ENCODE measurements at places on chromosomes 4 and X. TPM values are rescaled to one million over a fixed set of nuclear protein-coding genes. Genes with fewer than 3 reads are reported as not detected.
A peak's percentile ranks its signal among the peaks of the same experiment; 100 is the strongest.

The UNC5C gene
- total RNA-seq: not detected

The SASH3 gene
- total RNA-seq: 231 TPM

The GDPD2 gene
- total RNA-seq: 0.26 TPM

The NR3C2 gene
- total RNA-seq: 2.2 TPM

The LANCL3 gene
- 0.66 TPM for total RNA-seq

The IL2 gene
- 1.1 TPM for total RNA-seq

The USP17L24 gene
- not detected for total RNA-seq

The C1GALT1C1 gene
- 27.7 TPM for total RNA-seq

GRCh38 chr4:10619220-10619619 is 65.3 kb downstream of the CLNK start:
- DNase-seq: no peak

DNA sequence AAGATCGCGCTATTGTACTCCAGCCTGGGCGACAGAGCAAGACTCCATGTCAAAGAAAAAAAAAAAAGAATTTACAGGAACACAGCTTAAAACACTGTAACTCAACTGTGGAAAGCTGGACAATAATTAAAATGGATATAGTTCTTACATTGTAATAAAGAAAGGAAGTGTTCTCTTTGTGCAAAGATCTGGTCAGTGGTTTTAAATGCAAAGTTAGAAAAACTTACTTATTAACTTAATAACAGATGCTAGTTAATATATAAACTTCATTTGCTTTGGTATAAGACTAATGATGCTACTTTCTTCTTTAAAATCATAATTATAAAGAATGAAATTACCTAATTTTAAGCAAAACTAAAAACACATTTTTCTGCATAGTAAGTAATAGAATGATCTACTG is 2024.1 kb upstream of the TENM3 start:
- no peak for DNase-seq

DNA sequence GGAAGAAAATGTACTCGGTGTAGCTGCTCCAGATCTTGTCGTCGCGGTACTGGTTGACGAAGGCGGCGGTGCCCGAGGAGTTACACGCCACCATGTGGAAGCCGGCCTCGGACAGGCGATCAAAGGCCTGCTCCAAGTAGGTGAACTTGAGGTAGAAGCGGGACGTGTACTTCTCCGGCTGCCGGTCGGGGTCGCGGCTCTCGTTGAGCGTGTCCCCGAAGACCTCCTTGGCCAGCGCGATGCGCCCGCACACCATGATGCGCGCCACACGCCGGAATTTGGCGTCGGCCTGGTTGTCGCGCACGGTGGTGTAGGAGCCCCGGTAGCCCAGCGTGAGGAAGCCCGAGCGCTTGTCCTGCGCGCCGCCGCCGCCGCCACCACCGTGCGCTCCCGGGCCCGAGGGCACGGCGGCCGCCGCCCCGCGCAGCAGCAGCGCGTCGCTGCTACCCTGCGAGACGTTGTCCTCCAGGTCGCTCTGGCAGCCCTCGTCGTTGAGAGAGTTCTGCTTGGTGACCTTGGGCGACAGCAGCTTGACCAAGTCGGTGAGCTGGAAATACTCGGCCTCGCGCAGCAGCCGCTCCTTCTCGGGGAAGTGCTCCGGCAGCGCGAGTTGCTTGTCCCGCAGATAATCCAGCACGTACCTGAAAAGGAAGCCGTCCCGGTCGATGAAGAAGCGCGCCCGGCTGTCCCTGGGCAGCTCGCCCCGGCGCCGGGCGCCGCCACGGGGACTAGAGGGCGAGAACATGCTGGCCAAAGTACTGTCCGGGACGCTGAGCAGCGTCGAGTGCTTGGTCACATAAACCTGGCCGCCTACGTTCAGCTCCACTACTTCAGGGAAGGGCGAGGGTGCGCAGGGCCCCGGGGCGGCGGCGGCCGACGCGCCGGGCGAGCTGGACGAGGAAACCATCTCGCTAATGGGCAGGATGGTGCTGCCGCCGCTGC is 775 bp downstream of the KCTD8 start:
- no peak for DNase-seq

DNA sequence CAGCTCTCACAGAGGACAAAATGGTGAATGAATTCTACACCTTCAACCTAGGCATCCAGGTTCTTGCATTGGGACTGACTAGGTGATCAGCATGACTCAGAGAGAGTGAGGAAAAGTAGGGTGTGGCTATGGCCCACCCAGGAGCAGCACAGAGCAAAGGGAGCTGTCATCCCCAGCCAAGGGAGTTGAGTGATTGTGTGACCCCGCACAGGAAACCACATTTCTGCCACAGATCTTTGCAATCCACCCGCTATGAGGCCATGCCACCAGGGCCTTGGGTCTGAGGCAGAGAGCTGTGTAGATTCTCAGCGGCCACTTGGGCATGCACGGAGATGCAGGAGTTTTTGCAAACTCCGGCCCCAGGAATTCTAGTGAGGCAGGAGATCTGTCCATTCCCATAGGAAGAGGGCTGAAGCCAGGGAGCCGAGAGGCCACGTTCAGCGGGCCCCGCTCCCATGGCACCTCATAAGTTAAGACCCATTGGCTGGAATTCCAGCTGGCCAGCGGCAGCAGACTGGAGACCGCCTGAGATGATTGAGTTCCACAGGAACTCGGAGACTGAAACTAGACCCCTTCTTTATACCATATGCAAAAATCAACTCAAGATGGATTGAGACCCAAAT is 75.9 kb downstream of the NAA11 start:
- no peak for DNase-seq

GRCh38 chr4:147839663-147840062 is 107.8 kb downstream of the ARHGAP10 start:
- DNase-seq: no peak

DNA sequence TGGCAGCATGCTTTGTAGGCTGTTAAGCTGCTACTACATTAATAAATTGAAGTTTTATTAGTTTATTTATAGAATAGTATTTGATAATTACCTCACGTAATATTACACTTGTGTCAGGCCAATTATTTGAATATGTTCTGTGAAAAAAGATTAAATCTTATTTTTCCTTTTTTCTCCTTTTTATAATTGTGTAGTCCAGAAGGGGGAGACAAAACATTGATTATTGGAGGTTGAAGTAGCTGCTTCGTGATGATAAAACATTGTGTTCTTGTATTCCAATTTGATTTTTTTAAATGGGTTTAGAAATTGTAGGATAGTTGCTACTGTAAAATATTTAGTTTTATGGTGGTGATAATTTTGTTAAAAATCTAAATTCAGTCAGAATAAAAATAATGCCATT is 85.7 kb downstream of the DIAPH2 start:
- DNase-seq: no peak

DNA sequence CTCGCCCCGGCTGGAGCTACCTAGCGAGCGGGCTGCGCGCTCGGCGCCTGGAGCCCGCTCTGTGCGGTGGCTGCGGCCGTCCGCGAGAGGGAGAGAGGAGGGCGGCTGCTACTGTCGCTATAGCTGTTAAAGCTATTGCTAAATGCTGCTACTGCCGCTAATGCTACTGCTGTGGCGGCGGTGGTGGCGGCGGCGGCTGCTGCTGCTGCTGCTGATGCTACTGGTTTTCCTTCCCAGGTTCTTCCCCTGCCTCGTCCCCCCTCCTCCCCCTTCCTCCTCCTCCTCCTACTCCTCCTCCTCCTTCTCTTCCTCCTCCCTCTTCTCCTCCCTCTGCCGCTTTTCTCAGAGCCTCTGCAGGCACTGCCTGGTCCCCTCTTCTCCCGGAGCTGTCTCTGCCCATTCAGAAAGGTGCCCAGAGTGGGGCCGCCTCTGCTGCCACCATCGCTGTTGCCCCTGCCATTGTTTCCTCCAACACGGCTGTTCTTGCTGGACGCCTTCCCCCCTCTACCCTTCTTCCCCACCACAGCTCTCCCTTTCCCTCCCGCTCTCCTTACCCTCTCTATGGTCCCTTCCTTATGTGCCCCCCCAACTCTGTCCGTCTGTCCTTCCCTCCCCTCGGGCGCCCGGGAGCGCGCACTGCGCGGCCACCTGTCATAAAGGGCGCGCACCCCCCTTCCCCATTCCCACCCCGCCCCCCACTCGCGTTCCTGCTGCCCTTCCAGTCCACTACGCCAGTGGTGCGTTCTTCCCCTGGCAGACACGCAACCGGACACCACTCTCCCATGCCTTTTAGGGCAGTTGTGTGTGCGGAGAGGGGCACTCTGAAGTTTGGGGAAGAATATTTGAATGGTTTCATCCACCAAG is at the start of gene NEXMIF:
Gene NEXMIF, minus strand, starts transcription at position 228 of the 864 bp plus-strand sequence.
- DNase-seq: peak; percentile 42

DNA sequence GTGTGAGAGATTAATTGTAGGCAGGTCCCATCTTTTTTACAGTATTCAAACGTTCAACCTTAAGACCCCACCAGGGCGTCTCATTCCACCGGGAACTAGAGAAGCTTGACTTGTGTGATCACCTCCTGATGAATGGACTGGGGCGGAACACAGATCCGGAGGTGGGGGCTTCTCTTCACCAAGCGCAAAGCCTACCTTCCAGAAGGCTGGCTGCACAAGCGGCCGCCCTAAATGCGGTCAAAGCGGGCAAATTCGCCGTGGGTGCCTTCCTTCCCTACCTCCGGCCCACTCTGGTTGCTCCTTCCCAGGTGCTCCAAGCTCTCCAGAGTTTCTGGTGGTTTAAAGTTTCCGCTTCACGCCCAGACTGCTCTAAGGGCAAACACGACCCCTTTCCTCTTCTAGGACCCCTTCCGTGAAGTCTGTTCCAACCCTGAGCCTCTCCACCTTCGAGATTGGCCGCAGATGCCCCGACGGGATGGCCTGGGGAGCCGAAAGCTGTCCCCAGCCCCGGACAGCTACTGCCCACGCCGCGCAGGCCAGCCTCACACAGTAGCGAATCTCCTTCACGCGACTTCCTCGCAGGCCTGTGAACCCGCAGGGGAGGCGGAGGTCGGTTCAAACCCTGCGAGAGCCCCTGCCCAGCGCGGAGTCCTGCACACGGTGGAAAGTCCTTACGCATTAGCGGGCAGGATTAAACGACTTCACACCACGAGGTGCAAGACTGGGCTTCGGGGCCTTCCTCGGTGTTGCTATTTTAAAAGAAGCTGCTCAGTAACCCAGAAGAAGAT is 1.6 kb upstream of the WWC2 start:
- DNase-seq: no peak

DNA sequence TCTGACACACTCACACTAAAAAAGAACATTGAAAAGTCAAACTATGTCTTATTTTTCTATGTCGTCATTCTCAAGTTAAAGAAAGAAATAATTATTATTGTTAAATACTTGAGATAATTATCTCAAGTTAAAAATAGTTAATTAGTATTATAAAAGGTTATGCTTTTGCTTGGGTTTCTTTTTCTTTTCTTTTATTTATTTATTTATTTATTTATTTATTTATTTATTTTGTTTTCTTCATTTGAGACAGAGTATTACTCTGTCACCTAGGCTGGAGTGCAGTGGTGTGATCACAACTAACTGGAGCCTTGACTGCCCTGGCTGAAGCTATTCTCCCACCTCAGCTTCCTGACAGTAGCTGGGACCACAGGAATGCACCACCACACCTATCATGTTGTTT is 59.9 kb downstream of the UBQLN2 start:
- no peak for DNase-seq

DNA sequence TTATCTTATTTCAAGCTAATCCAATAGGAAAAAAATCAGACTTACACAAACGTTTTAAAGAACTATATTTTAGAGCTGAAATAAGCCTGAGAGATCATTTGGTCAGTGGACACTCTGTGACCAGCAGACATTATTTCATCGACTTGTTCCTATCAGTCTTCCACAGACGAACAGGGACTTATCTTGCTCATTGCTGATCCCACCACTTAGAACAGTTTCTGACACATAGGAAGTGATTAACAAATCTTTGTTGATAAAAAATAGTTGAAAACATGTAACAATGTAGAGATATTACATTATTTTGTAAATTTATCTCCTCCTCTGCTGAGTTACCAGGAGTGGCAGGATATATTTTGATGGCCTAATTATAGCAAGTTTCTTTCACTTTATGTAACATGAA is 65.8 kb downstream of the TAPT1 start:
- no peak for DNase-seq

- DNase-seq: no peak
These were observed 1.9 kb downstream of the STOX2 start for GRCh38 chr4:183906739-183907651.

DNA sequence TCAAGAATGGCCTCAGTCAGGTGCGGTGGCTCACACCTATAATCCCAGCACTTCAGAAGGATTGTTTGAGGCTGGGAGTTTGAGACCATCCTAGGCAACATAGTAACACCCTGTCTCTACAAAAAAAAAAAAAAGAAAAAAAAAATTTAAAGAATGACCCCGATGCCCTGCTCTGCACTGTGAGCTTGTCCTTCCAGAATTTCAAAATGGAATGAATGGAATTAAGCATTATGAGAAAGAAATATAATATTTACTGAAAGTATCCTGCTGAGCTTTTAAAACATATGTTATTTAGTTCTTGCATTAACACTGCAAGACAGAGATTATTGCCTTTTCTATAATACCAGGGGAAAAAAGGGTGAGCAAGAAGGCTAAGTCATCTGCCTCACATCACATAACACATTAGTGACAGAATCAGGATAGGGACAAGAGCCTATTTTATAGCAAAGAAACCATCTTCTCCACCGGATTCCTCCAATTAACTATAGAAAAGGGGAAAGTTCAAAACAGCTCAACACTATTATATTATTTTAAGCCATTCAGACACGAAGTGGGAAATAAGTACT is 41.9 kb upstream of the GAB1 start:
- no peak for DNase-seq

DNA sequence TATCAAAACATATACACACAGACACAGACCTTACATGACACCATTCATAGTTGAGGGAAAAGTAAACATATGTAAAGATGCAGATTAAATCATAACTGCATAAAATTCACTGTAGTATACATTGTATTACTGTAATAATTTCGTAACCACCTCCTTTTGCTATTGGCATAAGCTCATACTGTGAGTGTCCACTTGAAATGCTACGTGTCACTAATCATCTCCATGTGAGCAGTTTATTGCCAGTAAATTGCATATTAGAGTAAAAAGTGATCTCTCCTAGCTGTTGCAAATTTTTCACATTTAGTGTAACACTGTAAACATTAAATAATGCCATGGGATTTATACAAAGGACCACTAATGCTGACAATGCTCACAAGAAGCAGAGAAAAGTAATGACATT is 256.7 kb upstream of the GNPDA2 start:
- no peak for DNase-seq

DNA sequence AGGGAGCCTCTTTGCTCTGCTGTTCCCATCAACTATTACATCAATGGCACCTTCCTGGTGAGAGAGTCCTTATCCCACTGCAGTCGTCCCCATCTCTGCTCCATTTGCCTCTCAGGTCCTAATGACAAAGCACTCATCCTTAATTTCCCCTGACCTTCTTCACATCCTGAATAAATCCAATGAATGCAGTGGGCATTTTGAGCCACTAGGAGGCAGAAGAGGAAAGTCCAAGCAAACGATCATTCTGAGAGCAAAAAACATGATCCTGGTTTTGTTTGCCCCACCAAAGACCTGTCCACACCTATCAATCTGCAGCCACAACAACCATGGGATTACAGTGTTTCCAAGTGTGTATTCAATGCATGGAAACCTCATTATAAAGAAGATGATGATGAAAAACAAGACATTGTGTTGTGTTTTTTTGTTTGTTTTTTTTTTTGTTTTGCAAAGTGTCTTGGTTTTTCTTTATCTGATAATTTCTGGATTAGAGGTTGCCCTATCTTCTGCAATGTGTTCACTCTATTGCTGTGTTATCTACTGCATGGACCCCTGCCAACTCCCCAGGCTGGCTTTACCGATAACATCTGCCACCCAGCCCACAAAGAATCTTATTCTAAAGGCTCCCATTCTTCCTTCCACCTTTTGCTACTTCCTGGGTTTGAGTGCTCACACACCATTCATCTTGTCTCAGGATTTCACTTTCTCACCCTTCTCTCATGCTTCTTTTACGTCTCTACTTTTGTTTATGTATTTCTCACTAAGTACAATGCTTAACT is 207.2 kb downstream of the NLGN4X start:
- DNase-seq: no peak

Measured in activated CD8-positive, alpha-beta memory T cell treated with anti-CD3 and anti-CD28 coated beads, Interleukin-2, amount 10 ng/mL, durations not matched to agents 7 days and 5 days (primary cell).